ENCODE measurements at places on chromosomes 1 and 21.

DNA sequence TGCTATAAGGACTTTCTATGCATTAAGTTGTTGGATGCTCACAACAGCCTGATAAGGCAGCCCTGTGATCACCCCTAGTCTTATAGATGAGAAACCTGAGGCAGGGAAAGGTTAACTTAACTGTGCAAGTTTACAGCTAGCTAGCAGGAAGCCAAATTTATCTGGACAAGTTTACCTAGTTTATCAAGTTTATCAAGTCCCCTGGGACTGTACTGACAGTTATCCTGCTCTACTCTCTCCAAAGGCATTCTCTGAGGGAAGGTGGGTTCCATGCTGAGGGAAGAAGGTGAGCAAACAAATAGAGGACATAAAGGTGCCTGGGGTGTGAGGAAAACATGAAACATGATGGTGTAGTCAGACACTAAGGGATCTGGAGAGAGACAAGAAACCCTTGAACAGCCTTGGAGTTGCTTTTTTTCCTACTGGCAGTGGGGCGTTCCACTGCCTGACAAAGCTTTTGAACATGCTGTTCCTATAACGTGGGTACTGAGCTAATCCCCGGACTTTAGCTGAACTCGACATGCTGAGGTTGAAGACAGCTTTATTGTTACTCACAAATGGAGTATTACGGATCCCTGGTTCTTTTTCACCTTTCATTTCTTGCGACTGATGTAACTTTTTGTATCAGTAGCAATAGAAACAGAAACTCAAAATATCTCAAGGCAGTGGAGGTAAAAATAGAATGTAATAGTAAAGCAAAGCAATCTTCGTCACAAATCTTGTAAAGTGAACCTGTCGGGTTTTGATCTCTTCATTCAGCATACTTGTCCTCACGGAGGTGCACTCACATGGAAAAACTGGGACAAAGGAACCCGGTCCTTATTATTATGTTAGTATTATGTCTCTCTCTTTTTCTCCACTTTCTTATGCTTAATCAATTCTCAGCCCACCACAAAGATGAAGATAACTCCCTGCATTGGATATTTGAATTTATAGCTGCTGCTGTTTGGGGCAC is 42.4 kb upstream of the ESRRG start:
- DNase-seq: no peak

GRCh38 chr1:9561429-9561828 is 22.2 kb downstream of the SLC25A33 start:
- no peak for DNase-seq

GRCh38 chr1:56819387-56819899 is at the start of gene FYB2:
Gene FYB2 (minus strand): TSS chr1:56819404. CDS start chr1:56819290, 114 bp downstream.
- no peak for DNase-seq

DNA sequence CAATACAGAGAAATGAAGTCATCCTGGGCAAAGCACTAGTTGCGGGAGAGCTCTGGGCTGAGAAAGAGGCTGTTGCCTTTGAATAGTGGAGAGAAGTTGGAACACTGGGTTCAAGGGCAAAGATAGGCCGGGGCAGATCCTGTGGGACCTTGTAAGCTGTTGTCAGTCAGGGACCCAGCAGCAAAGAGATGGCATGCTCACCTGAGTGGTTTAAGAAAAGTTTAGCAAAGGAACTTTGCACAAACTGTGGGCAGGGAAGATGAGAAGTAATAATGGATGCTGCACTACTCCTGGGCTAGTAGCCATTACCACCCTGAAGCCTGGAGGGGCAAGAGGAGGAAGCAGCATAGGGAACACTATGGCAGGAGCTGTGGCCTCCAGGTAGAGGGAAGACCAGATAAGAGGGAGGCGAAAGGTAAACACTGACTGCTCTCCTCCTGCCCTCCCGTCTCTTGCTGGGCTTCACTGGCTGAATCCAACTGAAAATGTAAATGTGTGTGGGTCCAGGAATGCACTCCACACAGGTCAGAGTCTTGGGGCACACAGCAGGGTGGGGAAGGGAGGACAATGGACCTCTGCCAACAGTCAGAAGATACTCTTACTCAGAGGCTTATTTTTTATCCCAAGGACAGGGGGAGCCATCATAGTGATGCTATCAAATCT is 129.2 kb downstream of the PLPP3 start:
- DNase-seq: no peak

- DNase-seq: no peak
Measured at GRCh38 chr1:19028546-19029129, 72.2 kb upstream of the IFFO2 start.

DNA sequence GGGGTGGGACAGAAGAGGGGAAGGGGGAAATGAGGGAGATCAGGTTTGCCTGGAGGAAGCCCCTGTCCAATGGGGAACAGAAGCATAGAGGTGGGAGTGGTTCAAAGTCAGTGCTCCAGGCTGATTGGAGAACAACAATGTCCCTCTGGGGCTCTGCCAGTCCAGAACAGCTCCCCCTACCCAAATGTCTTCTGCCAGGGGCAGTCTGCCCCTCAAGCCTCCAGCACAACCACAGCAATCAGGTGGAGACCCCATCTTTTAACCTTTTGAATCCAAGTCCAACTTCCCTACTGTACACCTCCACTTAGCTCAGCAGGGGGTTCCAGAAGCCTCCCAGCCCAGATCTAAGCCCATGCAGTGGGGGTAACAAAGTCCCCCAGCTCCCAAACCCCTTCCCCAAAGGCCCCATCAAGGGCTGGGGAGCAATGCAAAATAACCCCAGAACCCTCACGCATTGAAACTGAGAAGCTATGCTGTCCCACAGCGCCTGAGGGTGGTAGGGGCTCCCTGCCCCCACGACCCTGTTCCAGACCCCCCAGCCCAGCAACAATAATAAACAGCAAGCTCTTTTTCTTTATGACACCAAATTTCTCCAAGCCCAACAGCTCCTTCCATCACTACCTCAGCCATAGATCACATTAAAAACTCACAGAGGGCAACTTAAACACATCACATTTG is 3.3 kb downstream of the AHDC1 start:
- no peak for DNase-seq

- DNase-seq: no peak
Measured at GRCh38 chr1:174219606-174220370, 60.5 kb downstream of the RABGAP1L start.

- no peak for DNase-seq
Measured at GRCh38 chr1:70840260-70840953, 207.2 kb downstream of the PTGER3 start.

- DNase-seq: no peak
Measured at GRCh38 chr21:40324389-40324788, 457.2 kb downstream of the PCP4 start.

DNA sequence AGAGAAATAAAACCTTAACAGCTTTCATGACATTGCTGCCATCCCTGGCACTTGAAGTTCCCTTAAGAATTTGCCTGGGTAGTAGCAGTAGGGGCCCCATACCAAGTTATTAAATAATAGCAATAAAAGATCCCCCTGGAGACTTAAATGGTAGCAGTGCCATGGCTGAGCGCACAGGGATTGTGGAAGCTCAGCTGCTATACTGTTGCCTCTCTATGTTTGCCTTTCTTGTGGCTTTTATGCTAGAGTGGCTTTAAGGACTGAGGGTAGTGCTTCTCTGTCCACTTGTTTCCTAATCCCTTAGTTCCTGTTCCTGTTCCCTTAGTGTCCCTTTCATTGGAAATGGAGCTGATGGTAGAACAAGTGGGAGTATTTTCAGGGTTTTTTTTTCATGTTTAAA is 42.1 kb downstream of the NCF2 start:
- no peak for DNase-seq

DNA sequence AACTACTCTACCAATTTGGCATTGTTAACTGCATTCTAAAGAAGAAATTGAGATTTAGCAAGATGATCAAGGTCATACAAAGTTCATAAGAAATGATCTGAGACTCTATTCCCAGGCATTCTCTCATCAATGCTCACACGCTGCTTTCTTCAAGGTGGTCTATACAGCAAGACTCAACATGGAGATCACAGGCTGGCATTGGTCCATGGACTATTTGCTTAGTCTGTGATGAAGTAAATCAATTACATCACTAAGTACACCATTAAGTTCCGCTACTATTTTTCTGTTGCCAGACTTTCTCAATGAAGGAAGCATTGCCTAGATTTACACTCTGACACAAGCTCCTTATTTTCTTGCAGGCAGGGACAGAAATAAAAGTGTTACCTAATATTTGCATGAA is 51.9 kb upstream of the CYP2J2 start:
- no peak for DNase-seq

DNA sequence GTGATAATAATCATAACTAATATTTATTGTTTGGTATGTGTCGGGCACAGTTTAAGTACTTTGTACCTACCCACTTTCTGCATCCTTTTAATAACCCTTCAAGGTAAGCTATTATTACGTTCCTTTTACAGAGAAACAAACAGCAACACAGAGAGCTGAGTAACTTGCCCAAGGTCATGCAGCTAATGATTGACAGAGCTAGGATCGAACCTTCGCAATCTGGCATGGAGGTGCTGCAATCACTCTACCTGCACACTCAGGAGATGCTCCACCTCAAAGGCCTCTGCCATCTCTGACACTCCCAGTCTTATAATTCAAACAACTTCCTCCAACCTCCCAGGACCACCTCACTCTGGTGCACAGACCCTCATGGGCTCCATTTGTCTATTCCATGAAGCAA is 137.2 kb downstream of the DMRTA2 start:
- no peak for DNase-seq

DNA sequence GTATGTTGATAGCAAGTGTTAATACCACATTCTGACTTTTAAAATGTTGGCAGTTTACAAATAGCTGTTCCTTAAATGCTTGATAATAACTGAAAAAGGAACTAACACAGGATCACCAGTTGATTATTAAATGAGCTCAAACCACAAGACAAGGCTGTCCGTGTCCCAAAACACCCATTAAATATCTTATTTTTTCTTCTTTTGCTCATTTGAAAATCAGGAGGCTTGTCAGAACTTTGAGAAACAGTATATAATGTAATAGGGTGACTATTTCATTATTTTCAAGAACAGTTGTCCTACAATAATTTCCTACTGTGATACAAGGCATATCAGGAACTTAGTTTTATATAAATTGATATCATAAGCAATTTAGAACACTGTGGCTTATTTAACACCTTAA is 2.7 kb downstream of the CDKN2C start:
- DNase-seq: no peak

DNA sequence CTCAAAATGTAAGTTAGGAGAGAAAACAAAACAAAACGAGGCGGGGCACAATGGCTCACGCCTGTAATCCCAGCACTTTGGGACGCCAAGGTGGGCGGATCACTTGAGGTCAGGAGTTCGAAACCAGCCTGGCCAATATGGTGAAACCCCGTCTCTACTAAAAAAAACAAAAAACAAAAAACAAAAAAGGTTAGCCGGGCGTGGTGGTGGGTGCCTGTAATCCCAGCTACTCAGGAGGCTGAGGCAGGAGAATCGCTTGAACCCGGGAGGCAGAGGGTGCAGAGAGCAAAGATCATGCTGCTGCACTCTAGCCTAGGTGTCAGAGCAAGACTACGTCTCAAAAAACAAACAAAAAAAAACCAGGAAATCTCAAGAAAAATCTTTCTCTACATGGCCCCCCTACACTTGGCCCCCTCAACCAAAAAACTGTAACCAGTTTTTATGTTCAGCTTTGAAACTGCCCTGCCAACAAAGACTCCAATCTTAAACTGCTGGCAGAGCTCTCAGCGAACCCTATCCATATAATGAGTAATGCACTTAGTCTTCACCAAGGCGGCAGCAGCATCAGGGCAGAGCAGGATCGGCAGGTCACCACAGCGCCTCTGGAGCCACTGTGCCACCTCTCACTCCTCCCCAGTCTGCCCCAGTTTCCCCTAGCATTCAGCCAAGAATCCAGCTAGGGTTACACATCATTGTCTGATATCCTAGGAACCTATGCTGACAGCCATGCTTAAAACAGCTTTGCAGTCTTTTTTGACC is 71.7 kb downstream of the JAK1 start:
- no peak for DNase-seq

DNA sequence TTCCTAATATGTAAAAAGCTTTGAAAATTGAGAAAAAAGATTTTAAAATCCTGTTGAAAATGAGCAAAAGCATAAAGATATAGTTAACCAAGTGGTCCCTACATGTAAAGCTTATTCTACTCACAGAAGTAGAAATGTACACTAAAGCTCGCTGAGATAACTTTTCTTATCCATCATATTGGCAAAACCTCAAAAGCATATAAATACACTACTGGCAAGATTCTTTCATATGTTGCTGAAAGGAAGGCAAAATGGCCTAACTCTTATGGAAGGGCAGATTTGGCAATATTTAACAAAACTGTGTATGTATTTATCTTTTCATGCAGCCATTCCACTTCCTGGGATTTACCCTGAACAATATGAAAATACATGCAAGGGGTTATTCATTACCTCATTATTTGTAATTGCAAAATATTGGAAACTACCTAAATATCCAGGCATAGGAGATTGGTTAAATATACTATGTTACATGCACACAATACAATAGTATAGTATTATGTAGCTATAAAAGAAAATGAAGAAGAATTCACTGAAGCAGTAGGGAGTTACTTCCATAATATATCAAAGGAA is 43.2 kb upstream of the LYPLAL1 start:
- no peak for DNase-seq

DNA sequence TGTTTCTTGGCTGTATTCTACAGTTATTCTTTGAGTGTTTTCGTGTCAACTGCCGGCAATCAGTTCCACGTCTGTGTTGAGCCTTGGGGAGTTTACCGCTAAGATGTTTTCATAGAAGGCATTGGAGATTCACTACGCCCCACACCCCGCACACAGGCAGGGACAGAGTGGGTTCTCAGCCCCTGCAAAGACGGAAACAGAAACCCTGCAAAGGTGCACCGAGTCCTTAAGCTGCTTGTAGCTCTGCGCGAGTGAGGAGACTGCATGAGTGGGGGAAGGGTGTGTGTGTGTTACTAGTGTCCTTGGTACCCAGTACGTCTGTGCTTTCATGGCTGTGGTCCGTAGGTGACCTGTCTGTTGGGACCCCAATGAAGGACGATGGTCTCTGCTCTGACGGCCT is 1.9 kb downstream of the LHX4 start:
- no peak for DNase-seq

DNA sequence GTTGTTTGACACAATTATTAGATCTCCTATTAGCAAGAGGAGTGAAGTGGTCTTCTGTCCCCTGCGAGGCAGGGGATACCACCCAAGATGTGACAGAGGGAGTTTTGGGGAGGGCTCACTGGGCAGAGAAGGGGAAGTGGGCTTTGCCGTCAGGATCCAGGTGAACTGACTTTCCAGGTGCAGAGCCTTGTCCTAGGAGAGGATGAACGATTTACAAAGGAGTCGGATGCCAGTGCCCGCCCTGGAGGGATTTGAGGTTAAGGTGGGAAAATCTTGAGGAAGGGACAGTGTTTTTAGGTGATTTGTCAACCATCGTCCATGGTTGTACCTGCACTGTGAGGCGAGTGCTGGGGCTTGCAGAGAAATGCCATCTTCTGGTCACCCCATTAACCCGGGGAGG is 201.0 kb downstream of the CAMTA1 start:
- no peak for DNase-seq

- no peak for DNase-seq
Measured at GRCh38 chr1:94020764-94021579, 100.0 kb downstream of the ABCA4 start.

Measured in activated CD4-positive, alpha-beta T cell treated with anti-CD3 and anti-CD28 coated beads for 4 hours (primary cell).